ENCODE measurements at places on chromosomes 11 and 22.

GRCh38 chr22:40703174-40703573, 23.9 kb downstream of the MCHR1 start:
- DNase-seq = no peak

- no peak for DNase-seq
Observed at GRCh38 chr11:91244912-91245311, 979.7 kb upstream of the FAT3 start.

GRCh38 chr22:33006220-33006954, 51.8 kb downstream of the SYN3 start:
- no peak for DNase-seq

GRCh38 chr22:28857288-28857687, 26.1 kb upstream of the ZNRF3 start:
- DNase-seq = no peak

- DNase-seq = peak; percentile 4
Observed at GRCh38 chr22:47174671-47175112, 412.2 kb downstream of the TBC1D22A start.

- DNase-seq = no peak
Observed at GRCh38 chr11:72349616-72350218, 84.6 kb downstream of the CLPB start.

- no peak for DNase-seq
Observed at GRCh38 chr11:117770061-117770460, 27.0 kb downstream of the DSCAML1 start.

DNA sequence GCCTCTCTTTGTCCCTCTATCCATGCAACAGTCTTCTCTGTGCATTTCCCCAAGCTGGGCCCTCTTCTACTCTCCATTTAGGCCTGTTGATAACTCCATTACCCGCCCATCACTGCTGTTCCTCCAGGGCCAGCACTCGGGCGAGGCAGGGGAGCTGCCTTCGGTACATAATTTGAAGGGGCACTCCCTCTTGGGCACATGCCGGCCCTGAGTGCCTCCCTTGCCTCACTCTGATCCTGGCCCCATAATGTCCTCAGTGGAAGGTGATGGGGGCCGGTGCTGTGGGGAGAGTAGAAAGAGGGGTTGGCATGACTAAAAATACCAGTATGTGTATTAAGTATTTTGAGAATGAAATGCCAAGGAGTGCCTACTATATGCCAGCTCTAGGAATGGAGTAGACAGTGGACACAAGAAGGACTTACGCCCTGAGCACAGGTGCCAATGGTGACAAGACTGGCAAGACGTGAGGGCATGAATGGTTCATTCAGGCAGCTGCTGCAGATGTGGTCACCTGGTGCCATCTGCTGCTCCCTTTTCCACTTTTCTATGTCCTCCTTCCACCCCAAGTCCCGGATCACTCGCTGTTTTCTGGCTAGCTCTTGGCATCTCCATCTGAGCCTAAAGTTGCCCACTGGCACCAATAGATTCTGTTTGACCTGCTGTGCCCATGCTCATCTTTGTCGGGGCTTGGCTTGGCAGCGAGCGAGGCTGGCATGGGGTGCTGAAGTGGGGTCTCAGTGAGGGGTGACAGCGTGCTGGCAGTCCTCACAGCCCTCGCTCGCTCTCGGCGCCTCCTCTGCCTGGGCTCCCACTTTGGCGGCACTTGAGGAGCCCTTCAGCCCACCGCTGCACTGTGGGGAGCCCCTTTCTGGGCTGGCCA, 22.6 kb downstream of the TMEM218 start:
- no peak for DNase-seq

DNA sequence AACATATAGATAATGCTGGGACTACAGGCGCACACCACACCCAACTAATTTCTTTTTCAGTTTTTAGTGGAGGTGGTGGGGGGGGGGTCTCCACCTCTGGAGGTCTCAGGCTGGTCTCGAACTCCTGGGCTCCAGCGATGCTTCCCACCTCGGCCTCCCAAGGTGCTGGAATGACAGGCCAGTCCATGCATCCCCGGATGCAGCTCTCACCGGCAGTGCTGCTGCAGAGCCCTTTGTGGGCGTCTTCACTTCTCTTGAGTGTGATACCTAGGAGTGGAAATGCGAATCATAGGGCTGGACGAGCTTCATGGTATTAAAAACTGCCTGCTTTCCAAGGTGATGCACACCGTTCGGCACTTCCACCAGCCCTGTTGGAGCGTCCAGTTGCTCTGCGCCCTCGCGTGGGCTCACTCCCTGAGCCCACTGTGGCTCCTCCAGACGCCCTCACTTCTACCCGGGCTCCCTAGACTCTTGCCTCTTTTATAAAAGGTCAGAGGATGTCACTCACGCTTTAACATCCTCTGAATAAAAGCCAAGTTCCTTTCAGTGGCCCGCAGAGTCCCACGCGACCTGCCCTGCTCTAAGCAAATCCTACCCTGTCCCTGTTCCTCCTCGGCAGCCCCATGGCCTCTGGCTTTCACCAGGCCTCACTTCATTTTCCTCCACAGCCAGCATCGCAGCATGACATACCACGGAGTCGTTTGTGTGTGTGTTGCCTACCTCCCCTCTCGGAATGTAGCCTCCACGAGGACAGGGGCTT, 837 bp upstream of the BID start:
- no peak for DNase-seq

DNA sequence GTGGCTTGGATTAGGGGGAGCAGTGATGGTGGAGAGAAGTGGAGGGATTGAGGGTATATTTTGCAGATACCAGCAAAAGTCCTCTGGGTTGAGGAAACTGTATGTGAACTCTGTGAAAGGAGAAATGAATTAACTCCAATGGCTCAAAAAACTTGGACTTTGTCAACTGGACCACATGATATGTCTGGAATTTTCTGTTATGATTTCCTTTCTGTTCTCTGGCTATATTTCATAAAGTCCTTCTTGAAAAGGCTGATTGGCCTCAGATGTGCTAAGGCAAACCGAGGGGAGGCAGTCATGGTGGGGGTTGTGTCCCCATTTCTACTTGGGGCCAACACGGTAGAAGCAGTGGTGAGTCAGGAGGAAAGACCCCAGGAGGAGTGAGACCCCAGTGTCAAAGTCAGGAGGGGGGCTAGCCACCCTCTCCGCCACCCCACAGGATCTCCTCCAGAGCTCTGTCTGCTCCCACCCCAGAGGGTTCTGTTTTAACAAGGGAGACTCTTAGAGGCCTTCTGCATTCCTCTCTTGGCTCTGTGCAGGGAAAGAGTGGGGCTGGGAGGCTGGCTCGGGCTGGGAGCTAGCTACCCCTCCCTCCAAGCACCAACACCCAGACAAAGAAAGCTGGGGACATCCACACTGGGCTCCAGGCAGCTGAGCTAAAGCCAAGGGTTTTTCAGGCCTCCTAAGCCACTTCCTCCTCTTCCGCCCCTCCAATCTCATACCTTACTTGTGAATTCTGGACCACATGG, 13.8 kb downstream of the CHRDL2 start:
- no peak for DNase-seq

GRCh38 chr11:104704888-104705287, 193.4 kb downstream of the CASP12 start:
- no peak for DNase-seq

DNA sequence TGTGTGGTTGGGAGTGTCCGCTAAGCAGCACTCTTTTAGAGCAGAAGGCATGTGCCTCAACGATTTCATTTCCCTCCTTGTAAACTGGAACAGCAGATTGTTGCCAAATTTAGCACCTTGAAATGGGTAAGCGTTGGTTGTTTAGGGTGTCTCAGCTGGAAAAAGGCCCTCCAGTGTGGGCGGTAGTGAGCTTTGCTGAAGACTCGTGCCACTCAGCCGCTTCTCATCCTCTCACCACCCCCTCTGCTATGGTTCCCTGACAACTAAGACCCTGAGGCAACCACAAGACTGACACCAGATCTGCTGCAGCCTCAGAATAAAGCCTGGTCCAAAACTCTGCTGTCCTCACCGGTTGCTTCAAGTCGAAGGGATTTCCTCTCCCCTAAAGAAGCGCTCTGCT, 9.9 kb upstream of the FERMT3 start:
- no peak for DNase-seq

GRCh38 chr11:75740681-75741080, 23.0 kb downstream of the MOGAT2 start:
- DNase-seq = no peak

DNA sequence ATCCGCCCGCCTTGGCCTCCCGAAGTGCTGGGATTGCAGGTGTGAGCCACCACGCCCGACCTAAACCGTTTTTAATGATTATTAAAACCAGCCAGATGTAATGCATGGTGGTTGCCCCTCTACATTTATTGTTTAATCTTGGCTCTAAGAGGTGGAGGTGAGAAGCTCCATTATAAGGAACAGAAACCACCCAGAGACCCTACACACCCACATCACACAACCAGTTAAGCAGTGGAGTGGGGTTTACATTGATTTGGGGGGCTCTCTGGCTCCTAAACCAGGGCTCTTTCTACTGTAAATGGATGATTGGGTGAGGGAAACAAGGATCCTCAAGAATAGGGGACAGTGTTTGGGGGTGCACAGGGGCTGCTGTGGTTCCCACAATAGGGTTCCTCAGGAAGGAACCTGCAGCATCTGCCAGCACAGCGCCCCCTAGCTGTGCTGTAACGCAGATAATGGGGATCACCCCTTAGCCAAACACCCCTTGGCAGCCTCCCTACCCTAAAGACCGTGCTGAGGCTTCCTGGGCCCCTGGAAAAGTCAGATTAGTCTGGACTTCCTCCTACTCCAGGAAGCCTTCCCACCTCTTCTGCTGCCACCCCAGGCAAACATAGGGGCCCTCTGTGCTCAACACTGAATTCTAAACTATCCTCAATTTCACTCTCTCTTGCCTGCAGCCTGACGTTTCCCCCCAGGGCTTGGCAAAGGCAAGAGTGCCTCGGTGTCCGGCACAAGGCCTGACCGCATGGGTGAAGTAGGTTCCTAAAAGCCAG, 2.4 kb downstream of the MPST start:
- peak; percentile 47 for DNase-seq

DNA sequence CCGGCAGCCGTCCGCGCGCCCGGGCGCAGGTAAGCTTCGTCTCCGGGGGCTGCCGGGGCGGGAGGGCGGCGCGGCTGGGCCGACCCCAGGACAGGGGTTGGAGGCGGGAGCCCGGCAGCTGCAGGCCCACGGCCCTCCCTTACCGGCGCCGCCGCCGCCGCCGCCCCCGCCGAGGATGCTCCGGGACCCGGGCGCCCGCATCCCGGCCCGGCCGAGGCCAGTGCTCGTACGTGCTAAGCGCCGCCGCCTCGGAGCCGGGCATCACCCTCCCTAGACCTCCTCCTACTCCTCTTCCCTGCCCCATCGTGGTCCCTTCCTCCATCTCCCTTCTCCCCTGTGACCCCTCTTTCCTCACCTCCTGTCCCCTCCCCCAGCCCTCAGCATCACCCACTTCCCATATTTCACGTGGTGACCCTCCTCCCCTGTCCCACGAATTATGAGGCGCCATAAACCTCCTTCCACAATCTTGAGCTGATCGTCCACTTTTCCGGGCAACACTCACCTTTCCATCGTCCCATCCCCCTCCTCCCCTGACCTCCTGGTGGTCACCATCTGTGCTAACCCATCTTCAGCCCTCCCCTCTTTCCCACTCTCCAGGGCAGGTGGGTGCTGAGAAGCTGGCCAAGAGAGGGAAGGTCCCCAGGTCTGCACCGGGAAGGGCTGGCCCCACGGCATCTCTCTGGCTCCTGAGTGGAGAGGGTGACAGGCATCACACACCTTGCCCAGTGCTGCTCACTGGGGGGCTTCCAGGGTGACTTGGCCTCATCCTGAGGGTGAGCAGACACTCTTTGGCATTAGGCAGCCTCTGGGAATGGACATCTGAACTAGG, 612 bp downstream of the ASPHD2 start:
- no peak for DNase-seq

GRCh38 chr22:46636221-46637002, 16.2 kb downstream of the GRAMD4 start:
- no peak for DNase-seq

- DNase-seq = no peak
Observed at GRCh38 chr11:45025716-45026492, 75.2 kb upstream of the TP53I11 start.

DNA sequence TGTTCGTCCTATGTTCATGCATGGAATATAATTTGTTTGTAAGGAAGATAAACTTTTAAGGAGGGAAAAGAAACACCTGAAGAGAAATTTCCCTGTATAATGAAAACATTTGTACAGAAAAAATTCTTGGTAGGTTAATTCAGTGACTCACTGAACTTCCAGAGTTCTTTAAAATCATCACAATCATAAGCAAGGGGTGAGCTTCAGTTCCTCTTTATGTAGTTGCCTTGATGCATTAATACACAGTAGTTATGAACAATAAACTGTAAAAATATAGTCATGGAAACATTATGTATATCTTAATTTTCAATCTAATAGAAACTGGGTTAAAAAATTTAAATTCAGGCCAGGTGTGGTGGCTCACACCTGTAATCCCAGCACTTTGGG, 1.1 kb upstream of the C11orf65 start:
- no peak for DNase-seq

- DNase-seq = no peak
Observed at GRCh38 chr11:8352876-8353505, 89.3 kb upstream of the LMO1 start.

DNA sequence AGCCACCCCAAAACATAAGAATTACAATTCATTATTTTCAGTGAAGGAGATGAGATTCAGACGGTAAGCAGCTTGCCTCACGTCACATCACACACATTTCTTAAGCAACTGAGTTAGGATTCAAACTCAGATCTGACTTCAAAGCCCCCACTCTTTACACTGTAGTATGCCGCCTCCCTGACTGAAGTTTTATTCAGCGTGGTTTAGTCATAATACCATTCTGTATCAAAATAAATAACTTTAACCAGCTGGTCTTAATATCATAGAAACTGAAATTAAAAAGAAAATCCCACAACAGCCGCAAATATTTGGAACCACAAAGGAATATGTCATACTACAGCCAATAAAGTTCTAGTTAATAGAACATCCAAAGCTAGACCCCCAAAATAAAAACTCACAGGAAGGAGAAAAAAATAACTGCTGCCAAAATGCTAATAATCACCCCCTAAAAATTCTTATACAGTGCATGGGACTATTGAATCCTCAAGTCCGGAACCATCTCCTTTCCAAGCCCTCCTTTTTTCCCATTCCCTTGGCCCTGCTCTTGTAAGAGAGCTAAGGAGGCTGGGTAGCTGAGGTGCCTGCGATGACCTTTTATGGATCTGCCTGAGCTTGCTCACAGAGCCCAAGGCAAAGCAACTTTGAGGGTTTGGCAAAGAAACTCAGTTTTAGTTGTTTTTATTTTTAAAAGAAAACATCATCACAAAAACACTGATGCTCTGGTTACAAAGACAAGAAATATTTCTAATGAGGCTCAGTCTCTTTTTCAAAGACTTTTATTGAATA, 334.5 kb downstream of the TTC28 start:
- no peak for DNase-seq

Data from T-helper 17 cell (primary cell).